Ascending aorta (tissue), 2 donors: ENCODE measurements at places on chromosomes 16 and 17. TPM values are rescaled to one million over a fixed set of nuclear protein-coding genes. Genes with fewer than 3 reads are reported as not detected.

DNA sequence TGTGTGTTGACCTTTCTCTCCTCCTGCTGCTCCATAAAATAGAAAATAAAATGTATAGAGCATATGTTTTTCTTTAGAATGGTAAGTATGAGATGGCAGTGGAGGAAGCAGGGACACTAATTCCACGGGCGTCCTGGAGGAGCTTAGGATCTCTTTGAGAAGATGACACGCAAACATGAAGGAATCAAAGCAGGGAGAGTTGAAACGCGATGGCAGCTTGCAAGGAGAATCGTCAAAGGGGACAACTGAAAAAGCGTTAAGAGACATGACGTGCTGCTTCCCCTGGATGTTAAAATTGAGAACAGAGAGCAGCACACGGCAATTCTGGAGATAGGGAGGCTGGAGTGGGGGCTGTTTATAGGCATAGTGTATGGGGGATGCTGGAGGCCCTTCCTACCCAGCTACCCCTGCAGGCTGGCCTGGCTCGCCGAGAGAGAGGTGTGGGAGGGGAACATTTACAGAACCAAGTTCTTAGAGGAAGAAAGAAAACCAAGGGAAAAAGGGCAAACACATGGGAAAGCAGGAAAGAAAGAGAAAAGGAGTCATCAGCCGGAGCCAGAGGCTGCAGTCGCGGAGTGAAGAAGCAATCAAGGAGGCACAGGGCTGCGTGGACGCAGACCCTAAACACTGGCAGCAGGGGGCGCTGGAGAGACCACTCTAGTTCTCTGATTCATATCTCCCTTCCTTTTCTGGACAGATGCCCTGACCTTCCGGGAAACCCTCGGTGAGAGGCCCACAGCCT lies 55.8 kb downstream of the MYH13 start:
- no peaks in the 10 kb centered on the region for H3K4me1 ChIP-seq
- H3K27ac ChIP-seq, result no peak overlapping the region
- H3K4me3 ChIP-seq, result no peak overlapping the region
- no peaks in the 10 kb centered on the region for H3K36me3 ChIP-seq

GRCh38 chr17:44745301-44745700 lies 13.5 kb upstream of the ADAM11 start:
- no peaks in the 10 kb centered on the region for H3K27me3 ChIP-seq
- H3K4me1 ChIP-seq, result no peaks in the 10 kb centered on the region
- no peak overlapping the region for H3K27ac ChIP-seq
- H3K4me3 ChIP-seq, result no peak overlapping the region
- DNase-seq, result no peak
- no peaks in the 10 kb centered on the region for H3K36me3 ChIP-seq

- DNase-seq, result no peak
- H3K27ac ChIP-seq, result no peak overlapping the region
- peaks cover 24% of the 10 kb centered on the region for H3K36me3 ChIP-seq
- H3K27me3 ChIP-seq, result no peaks in the 10 kb centered on the region
- H3K4me1 ChIP-seq, result no peaks in the 10 kb centered on the region
- no peak overlapping the region for H3K4me3 ChIP-seq
Measured at GRCh38 chr16:31706318-31706717, 167.3 kb upstream of the ZNF267 start.

DNA sequence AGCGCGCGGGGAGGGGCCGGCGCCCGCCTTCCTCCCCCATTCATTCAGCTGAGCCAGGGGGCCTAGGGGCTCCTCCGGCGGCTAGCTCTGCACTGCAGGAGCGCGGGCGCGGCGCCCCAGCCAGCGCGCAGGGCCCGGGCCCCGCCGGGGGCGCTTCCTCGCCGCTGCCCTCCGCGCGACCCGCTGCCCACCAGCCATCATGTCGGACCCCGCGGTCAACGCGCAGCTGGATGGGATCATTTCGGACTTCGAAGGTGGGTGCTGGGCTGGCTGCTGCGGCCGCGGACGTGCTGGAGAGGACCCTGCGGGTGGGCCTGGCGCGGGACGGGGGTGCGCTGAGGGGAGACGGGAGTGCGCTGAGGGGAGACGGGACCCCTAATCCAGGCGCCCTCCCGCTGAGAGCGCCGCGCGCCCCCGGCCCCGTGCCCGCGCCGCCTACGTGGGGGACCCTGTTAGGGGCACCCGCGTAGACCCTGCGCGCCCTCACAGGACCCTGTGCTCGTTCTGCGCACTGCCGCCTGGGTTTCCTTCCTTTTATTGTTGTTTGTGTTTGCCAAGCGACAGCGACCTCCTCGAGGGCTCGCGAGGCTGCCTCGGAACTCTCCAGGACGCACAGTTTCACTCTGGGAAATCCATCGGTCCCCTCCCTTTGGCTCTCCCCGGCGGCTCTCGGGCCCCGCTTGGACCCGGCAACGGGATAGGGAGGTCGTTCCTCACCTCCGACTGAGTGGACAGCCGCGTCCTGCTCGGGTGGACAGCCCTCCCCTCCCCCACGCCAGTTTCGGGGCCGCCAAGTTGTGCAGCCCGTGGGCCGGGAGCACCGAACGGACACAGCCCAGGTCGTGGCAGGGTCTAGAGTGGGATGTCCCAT lies 232.8 kb downstream of the SEC14L1 start:
- no peak for DNase-seq
- H3K36me3 ChIP-seq, result no peaks in the 10 kb centered on the region
- H3K27me3 ChIP-seq, result no peaks in the 10 kb centered on the region

DNA sequence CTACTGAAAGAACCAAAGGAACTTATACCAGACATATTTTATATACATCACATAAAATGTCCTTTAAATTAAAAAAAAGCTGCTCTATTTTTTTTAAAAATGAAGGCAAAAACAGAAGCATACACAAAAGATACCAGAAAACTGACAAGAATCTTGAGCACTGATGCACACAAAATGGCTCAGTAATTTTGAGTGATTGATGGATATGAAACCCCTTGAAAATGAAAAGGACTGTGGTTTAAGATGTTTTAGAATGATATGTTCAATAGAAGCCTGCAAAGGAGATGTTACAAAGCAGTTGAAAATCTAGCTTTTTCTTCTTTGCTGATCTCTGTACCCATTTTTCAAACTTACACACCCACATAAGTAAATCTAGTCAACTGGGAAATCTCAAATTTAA lies 2.7 kb downstream of the C16orf87 start:
- peaks cover 5% of the 10 kb centered on the region for H3K4me1 ChIP-seq
- DNase-seq, result no peak
- no peaks in the 10 kb centered on the region for H3K27me3 ChIP-seq
- no peak overlapping the region for H3K4me3 ChIP-seq

DNA sequence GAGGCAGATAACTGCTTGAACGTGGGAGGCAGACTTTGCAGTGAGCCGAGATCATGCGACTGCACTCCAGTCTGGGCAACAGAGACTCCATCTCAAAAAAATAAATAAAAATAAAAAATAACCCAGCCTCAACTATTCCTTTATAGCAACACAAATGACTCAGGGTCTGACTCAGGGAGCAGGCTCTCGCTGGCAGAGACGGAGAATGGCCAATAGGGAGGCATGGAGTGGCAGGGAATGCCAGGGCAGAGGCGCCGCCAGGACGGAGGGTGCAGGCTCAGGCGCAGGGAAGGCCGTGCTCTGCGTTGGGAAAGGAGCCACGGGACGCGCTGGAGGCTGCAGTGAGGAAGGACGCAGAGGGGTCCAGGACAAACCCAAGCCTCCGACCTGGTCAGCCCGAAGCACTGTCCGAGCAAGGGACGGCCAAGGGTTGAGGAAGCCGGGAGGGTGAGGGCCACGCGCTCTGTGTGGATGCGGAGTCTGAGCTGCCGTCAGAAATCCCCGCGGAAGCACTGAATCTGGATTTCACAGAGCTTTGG lies 40.3 kb downstream of the PKD1 start:
- no peaks in the 10 kb centered on the region for H3K27me3 ChIP-seq
- H3K27ac ChIP-seq, result no peak overlapping the region
- H3K4me3 ChIP-seq, result no peak overlapping the region
- no peaks in the 10 kb centered on the region for H3K4me1 ChIP-seq
- H3K36me3 ChIP-seq, result peaks cover 86% of the 10 kb centered on the region

DNA sequence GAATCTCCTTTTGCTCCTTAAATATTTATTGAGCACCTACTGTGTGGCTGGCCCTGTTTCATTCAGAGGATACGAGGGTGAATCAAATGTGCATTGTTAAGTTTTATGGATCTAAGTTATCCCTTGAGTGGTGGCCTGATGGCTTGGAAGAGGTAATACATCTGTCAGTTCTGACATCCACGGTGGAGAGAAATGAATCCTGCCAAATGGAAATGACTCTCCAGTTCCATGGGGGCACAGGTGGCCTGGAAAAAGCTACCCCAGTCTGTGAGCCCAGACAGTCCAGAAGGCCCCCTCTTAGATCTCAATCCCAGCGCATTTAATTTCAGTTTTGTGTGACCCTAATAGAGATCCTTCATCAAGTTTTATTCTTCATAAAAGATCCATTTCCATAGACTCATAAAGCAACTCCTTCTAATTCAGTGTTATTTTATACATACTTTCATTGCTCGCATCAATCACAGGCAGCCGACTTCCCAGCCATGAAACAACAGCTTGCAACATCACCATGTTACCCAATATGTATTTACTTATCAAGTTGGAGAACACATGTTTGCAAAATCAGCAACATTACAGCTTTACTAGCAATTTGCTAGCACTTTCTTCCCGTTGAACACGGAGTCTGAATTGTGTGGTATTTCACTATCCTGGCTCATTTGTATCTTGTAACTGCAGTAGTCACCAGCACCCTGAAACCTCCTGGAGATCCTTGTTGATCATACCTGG lies 334.8 kb upstream of the HSBP1 start:
- no peak overlapping the region for H3K4me3 ChIP-seq
- no peak overlapping the region for H3K27ac ChIP-seq
- H3K4me1 ChIP-seq, result no peaks in the 10 kb centered on the region
- DNase-seq, result no peak
- no peaks in the 10 kb centered on the region for H3K36me3 ChIP-seq

- H3K4me3 ChIP-seq, result no peak overlapping the region
- peaks cover 2% of the 10 kb centered on the region for H3K4me1 ChIP-seq
- no peak for DNase-seq
- H3K27me3 ChIP-seq, result no peaks in the 10 kb centered on the region
Measured at GRCh38 chr17:56297184-56297583, 143.9 kb downstream of the ANKFN1 start.

DNA sequence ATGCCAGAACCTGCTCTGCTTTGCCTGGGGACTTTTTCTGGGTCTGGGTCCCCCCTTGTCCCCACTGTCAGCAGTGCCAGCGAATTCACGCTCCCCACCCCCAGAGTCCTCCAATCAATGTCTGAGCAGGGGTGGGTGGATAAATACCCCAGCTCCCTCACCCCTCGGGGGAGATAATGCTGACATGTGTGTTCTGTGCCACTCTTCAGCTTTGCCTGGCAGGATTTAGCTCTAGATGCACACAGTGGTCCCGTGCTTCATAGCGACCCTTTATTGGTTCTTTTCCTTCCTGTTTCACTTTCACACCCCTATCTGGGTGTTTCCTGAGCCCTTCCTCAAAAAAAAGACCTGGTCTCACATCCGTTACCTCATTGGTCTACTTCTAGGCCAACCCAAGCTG lies 277.0 kb downstream of the NPIPA8 start:
- H3K27me3 ChIP-seq, result no peaks in the 10 kb centered on the region
- no peaks in the 10 kb centered on the region for H3K4me1 ChIP-seq
- no peak for DNase-seq
- no peaks in the 10 kb centered on the region for H3K36me3 ChIP-seq
- no peak overlapping the region for H3K4me3 ChIP-seq
- no peak overlapping the region for H3K27ac ChIP-seq

GRCh38 chr16:10318798-10319500 lies 66.9 kb upstream of the ATF7IP2 start:
- no peaks in the 10 kb centered on the region for H3K4me1 ChIP-seq
- H3K27me3 ChIP-seq, result no peaks in the 10 kb centered on the region
- no peak for DNase-seq
- H3K36me3 ChIP-seq, result no peaks in the 10 kb centered on the region
- H3K27ac ChIP-seq, result no peak overlapping the region

DNA sequence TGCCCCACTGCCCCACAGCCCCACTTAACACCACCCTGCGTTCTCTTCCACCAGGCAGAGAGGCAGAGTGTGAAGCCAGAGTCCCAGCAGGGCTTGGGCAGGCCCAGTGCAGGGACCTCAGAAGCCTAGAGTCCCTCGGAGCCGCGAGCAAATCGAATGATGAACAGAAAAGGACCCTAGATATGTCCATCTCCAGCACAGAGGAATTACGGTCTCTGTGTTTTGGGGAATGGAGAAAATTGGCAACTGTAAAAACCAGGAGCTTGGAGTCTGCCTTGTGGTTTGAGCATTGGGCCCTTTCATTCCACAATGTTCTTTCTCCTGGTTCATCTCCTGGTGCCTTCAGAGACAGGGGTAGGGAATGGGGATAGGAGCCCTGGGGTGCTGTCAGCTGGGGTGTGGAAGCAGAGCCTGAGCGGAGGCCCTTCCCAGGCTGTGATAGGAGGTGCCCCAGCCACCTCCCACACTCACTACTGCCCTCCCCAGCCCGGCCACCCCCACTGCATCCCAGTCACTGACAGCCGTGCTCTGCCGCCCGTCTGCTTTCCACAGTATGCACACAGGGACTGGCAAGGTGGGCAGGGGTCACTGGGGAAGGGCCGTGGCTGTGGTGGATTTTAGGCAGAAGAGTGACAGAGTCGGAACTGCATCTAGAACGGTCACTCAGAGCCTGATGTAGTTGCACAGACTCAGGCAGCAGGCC lies 26.7 kb downstream of the TBX4 start:
- no peak for DNase-seq
- no peaks in the 10 kb centered on the region for H3K36me3 ChIP-seq
- no peaks in the 10 kb centered on the region for H3K4me1 ChIP-seq
- H3K27ac ChIP-seq, result no peak overlapping the region
- no peaks in the 10 kb centered on the region for H3K27me3 ChIP-seq

DNA sequence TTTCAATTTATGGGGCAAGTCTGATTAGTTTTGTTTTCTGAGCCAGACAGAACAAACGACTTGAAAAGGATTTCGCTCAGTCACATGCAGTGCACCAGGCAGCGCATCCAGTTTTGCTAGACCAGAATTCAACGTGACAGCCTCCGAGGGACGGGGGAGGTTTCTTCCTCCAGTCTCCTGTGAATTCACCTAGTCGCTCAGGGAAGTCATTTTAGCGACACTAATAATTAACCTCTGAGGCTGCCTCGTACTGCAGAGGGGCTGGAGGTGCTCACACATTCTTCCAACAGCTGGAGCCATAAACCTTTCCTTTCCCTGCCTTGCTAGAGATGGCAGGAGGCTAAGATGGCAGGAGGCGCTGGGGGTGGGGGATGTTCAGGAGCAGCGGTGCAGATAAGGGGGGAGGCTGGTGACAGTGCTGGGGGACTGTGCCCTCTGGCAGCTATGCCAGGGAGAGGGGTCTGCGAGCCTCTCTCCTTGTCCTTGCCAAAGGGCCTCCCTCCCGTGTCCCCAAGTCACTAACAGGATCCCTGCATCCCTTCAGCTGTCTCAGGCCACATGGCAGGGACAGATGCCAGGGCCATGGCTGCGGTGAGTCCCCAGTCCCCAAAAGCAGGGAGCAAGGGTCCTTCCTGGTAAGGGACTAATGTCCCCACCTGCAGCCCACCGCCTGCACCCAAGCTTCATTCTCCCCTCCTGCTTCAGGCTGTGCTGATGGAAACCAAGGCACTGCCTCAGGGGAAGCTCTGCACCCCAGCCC lies 24.0 kb downstream of the MXRA7 start:
- H3K4me3 ChIP-seq, result no peak overlapping the region
- no peak for DNase-seq
- peaks cover 9% of the 10 kb centered on the region for H3K4me1 ChIP-seq
- H3K27me3 ChIP-seq, result no peaks in the 10 kb centered on the region

The CDH15 gene
- not detected for total RNA-seq

The NXPH3 gene
- 30.3 TPM for total RNA-seq

The EVI2B gene
- total RNA-seq, result 0.85 TPM

The TPSD1 gene
- 20.8 TPM for total RNA-seq

The ADAP2 gene
- 12.5 TPM for total RNA-seq

The ABCC3 gene
- 30.2 TPM for total RNA-seq

The NPIPB9 gene
- not detected for total RNA-seq
